Amniotic stem cell (primary cell): ENCODE measurements at places on chromosomes 3 and 15.
A peak's percentile ranks its signal among the peaks of the same experiment; 100 is the strongest.

GRCh38 chr3:146163584-146163983, 2.6 kb upstream of the PLOD2 start:
- peak; percentile 76 for DNase-seq

GRCh38 chr3:190088890-190089289, 31.8 kb downstream of the P3H2 start:
- no peak for DNase-seq

DNA sequence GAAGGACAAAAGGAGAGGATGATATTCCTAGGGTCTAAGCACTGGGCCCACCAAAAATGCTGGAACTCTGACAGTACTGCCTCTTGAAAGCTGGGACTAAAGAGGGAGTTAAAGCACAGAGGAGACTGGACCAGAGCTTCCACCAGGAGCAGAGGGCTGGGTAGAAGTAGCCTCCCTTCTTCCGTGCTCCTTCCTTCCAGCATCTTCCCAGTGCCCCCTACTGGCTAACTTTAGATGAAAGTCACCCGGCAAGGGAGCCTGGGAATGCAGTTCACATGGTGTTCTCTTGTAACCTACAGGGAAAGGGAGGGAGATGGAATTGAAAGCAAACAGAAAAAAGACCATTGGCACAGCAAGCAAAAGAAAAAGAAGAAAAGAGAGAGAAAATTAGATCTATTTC, 106.1 kb upstream of the COL8A1 start:
- DNase-seq, result peak; percentile 27

- DNase-seq, result no peak
Observed at GRCh38 chr3:18870074-18870640, 278.2 kb upstream of the KCNH8 start.

DNA sequence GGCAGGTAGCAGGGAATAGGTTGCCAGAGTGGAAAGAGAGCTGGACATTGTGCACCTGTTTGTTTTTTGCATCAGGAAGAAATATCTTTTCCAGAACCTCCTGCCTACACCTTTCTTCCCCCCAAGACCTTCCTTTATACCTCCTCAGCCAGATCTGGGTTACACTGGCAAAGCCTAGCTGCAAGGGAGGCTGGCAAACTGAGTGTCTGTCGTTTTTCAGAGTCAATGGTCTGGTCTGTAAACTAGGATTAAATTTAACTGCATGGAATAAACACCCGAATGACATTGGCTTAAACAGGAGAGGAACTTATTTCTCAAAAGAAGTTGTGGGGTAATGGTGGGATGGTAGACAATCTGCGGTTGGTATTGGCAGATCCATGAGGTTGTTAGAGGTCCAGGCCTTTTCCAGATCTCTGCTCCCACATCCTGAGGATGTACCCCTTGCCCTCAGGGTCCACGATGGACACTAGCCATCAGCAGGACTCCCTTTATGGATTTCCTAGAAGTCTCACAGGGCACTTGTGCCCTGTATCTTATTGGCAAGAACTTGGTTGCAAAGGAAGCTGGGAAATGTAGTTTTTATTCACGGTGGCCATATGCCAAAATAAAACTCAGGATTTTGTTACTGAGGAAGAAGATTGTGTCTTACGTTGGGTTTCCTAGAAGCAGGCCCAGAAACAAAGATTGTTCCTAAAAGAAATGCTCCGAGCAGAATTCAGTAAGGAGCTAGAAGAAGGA, 3.2 kb upstream of the RARRES1 start:
- no peak for DNase-seq

- no peak for DNase-seq
Observed at GRCh38 chr3:149374793-149375500, 2.5 kb downstream of the TM4SF1 start.
